DMS 273 treated with DMSO at 0.1 percent for 48 hours (cell line): ENCODE measurements at places on chromosomes 12 and 14.

GRCh38 chr12:127070515-127071157, 1196.3 kb upstream of the TMEM132C start:
- DNase-seq = no peak

DNA sequence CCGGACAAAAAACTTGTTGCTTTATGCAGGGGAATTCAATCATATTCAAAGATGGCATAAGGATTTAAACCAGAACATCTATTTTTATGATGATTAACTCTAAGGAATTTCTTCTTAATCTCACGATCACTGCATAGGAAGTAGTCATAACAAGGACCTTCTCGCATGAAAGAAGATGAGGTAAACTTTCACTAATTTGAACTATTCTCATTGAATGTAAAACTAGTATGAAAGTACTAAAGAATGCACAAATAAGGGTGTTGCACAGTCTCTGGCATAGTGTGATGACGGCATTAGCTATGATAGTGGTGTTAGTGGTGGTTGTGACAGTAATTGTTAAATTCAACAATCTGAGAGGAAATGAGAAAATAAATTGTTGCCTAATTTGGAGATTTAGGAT, 280.0 kb downstream of the SLC6A15 start:
- no peak for DNase-seq

DNA sequence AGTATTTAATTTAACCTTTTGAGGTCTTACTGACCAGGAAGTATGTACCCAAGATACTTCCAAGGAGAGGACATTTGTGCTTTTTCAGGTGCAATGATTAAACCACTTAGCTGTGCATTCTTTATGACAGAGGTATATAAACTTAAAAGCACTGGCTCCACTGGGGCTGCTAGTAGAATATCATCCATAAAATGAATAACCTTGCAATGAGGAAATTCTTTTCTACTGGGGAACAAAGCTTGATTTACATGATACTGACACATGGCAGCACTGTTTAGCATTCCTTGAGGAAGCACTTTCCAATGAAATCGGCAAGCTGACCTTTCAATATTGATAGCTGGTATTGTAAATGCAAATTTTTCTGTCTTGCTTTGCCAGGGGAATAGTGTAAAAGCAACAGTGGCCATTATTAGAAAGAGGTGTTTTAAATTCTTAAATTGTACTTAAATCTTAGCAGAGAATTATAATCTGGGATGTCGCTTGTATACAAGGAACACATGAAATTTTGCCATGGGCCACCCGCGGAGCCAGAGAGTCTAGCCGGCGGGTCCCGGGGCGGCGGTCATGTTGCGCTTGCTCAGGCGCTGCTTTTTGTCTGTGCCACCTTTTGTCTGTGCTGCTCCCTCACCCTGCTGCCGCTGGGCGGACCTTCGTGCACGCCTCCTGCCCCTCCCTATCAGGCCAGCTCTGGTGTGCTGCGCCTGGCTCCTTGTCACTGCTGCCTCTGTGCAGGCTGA, 20.9 kb upstream of the BLTP3B start:
- DNase-seq = peak; percentile 55

DNA sequence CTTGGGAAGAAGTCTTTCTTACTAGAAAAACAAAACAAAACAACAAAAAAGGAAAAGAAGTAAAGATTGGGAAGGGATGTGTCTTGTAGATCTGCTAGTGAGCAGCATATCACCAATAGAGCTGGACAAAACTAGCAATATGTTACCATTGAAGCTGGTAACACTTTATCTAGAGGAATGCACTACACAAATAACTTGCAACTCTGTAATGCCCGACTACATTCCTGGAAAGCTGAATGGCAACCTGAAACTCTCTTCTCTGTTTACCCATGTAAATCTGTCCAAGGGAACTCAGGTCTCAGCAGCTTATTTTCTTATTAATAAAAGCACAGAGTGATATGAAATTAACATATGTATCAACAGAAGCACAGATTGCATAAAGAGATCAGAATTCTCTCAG, 624.4 kb downstream of the KCNH5 start:
- no peak for DNase-seq

- no peak for DNase-seq
Observed at GRCh38 chr12:103269946-103270345, 225.8 kb downstream of the C12orf42 start.

DNA sequence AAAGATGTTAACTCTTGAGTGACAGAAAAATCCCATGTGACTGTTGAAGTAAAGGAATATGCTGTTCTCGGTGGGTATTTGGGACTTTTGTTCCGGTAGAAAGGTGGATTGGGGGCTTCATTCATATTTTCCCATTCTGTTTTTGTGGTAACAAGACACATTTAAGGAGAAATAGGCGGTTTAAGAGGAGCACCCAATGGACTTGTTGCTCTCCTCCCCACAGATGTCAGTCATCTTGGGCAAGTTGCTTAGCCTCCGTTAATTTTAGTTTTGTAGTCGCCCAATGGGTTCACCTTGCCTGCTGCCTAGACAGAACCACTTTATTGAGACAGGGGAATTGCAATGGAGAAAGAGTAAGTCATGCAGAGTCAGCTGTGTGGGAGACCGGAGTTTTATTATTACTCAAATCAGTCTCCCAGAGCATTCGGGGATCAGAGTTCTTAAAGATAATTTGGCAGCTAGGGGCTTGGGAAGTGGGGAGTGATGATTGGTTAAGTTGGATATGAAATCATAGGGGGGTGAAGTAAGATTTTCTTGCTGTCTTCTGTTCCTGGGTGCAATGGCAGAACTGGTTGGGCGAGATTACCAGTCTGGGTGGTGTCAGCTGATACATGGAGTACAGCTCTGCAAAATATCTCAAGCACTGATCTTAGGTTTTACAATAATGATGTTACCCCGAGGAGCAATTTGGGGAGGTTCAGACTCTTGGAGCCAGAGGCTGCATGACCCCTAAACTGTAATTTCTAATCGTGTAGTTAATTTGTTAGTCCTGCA, 50.3 kb downstream of the SLC38A1 start:
- no peak for DNase-seq

- DNase-seq = no peak
Observed at GRCh38 chr12:46578190-46578982, 205.8 kb upstream of the SLC38A2 start.

- no peak for DNase-seq
Observed at GRCh38 chr12:57258977-57259970, 8.3 kb upstream of the STAC3 start.

GRCh38 chr12:129877411-129877810, 26.4 kb downstream of the TMEM132D start:
- DNase-seq = no peak

DNA sequence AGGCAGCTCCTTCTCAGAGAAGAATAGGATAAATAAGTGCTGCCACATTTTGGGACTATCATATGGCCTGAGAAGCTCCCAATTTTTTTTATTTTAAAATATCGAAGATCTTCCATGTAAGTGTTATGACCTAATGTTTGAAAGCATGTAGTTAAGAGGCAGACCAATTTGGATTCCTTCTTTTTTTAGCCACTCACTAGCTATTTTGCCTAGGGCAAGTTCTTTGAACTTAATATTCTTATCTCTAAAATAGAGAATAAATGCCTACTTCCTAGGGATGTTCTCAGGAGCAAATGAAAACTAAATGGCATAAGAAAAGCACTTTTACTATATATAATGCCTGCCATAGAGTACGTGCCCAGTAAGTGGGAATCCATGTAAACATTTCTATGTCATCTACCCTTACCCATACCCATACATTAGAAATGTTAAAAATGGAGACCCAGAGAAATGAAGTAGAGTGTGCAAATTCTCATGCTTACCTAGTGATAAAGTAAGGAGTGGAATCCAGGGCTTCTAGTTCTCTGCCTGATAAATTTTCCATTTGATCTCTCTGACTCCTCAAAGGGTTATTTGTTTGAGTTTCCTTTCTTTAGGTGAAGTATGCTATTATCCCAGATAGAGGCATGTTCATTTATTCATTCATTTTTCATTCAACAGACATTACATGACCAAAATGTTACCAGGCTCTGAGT, 148.3 kb downstream of the TGFB3 start:
- no peak for DNase-seq

- DNase-seq = no peak
Observed at GRCh38 chr14:55316564-55316963, 45.3 kb downstream of the FBXO34 start.

DNA sequence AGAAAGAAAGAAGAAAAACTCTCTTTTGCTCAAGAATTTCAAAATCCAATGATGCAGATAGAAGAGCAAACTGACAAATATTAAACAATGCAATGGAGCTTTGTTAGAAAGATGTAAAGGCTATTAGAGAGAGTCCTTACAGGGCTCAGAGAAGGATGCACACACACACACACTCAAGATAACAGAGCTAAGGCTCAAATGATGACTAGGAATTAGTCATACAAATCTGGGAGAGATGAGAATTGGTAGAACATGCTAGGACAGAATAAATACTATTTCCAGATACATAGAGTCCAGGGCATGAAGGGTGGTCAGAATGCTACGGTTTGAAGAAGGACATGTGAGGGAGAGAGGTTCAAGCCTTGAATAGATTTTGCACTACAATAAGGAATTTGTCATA, 650.1 kb upstream of the MDGA2 start:
- DNase-seq = no peak

DNA sequence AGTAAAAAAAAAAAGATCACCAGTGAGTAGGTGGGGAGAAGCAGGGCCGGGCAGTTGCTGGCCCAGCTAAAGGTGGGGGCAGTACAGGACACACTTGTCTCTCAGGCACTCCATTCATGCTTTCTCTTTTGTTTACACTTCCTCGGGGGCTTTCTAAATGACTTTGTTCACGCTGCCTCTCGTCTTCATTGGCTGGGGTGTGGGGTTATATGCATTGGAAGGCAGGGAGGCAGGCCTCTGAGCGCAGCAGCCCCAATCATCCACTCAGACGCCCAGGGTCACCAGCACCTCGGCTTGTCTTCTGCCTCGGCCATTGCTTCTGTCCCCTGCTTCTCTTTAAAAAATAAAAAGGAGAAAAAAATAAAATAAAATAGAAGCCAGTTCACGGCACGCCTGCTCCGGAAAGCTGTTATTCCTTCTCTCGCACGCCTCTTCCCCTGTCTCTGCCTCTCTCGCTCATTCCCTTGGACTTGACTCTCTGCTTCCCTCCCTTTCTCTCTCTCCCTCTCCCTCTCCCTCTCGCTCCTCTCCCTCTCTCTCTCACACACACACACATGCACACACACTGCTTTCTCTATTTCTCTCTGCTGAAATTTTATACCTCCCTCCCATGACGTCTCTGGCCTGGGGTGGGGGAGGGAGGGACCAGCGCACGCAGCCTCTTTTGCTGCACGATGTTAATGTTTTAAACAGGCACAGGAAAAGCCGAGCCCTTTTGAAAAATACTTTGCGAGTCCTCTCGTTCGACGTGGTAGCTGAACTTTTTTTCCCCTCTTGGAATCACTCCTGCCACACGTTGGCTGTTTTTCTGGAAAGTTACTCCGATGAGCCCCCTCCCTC, at the start of gene TGFB3:
Gene TGFB3, minus strand, starts transcription at position 570 of the 840 bp plus-strand sequence. CDS start 1,102 bp downstream, outside the sequence.
- DNase-seq = peak; percentile 88

DNA sequence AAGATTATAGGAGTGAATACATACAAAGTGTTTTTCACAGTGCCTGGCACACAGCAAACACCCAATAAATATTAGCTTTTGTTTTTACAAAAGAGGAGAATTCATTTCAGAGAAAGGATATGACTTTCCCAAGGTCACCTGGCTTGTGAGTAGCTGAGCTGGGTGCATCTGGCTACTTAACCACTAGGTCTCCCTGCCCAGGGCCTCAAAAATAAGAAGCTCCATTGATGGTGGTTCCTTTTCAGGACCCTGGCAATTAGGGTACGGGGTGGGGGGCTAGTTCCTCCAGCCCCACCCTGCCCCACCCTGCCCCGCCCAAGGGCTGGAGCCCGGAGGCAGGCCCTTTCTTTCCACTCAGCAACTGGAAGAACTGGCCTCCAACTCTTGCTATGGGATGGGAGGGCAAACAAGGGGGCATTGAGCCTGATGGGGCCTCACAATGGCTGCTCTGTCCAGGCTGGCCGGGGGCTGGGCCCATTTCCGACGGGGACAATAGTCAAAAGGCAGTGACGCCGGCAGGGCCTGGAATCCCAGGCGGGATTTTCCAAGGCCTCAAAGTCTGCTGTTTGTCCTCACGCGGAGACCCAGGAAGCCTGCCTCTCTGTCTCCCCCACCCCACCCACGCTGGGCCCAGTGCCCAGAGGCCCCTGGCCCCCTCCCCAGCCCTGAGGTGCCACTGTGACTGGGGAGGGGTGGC, 8.2 kb upstream of the ATG101 start:
- DNase-seq = no peak

DNA sequence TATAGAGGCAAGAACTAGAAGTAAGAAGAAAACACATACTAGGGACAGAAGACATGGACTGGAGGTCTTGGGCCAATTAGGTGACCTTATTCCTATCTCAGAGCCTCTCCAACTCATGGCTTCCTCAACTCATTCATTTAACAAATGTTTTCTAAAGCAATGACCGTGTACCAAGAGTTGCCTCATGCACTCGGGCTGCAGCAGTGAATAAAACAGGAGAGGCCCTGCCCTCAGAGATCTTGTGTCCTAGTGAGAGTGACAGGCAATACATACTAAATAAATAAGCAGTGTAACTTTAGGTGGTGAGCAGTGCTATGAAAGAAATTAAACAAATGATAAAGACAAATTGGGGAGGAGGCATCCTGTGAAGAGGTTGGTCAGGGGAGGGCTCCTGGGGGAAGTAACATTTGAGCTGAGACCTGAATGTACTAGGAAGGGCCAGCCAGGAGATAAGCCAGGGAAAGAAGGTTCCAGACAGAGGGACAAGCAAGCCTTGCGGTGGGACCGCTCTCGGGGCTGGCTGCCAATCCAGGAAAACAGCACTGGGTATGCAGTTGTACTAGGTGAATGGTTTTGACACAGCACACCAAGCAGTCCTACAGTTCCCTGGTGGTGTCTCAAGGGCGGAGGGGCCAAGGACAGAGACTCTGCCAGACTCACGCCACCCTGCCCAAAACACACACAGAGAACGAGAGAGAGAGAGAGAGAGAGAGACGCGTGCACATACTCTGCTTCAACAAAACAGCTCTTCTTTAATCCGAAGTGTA, 1.3 kb downstream of the NINJ2 start:
- DNase-seq = no peak

GRCh38 chr14:55801121-55801520, 221.1 kb downstream of the KTN1 start:
- no peak for DNase-seq

- no peak for DNase-seq
Observed at GRCh38 chr14:75280291-75280830, 1.7 kb downstream of the FOS start.

GRCh38 chr12:132529906-132530305, 40.0 kb downstream of the FBRSL1 start:
- no peak for DNase-seq

DNA sequence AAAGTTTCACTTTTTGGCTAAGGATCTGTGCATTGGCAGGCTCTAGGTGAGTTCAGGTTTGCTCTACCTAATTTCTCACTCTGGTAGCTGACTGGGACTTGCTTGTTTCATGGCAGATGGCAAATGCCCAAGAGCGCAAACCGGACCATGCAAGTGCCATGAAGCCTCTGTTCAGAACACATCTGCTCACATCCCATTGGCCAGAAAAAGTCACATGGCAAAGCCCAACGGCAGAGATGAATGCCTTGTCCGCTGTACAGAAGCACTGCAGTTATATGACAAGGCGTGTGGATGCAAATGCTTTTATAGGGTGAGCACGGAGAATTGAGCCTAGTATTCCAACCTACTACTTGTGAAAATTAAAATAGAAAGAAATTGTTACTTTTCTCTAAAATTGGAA, 202.2 kb upstream of the HMGA2 start:
- DNase-seq = no peak
